ENCODE measurements at places on chromosomes 1 and 21.

DNA sequence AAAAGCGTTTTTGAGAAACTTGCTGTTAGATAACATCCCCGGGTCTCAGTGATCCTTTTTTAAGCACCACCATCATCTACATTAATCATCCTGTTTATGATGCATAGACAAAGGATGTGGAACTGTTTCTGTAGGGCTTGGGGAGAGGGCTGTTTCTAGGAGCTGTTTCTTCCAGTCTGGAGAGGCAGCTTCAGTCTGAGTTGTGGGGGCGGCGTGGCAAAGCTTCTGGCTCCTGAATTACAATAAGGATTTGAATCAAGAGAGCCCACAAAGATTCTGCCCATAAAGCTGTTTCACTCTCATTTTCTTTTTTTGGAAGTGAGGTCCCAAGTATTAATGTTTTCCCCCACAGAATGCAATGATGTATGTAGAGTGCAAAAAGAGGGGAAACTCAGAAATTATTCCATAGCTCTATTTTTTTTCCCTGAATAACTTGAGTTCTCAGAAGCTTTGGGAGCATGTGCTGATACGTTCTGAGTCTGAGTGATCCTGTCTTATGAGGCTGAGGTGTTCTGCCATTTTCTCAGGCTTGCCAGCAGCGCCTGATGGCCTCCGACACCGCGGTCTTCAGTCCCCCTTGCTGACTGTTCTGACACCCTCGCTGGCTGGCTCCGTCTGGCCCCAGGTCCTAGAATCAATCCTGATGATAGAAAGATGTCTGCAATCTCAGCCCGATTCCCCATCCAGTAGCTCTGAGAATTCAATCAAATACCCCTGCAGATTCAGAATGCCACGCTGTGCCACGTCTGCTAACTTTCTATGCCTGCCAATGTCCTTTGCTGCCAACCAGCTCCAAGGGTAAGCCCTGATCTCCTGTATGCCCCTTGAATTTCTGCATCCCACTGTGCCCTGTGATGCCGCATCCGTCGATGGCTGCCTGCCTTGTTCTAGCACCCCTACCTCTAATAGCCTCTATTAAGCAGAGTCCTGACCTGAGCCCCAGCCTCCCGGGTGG is 92.4 kb upstream of the AKT3 start:
- DNase-seq = no peak

GRCh38 chr1:82215056-82215852 is 414.5 kb downstream of the ADGRL2 start:
- DNase-seq = no peak

DNA sequence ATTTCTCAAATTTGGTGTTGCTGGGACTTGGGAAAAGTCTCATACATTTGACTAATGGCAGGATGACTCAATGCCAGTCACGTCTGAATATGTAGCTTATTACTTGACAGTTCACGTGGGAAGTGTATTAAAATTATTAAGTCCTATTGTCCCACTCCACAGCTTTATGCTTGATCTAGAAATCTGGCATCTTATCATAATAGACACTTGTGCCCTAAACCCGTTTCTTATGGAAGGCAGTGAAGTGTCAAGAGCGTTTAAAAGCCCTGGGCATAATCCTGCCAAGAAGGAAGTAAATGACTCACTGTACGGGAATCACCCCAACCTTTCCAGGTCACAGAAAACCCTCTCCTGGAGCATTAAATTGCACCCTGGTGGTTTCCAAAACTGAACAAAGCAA is 207.4 kb downstream of the APP start:
- DNase-seq = no peak

GRCh38 chr1:179745131-179745611 is 2.1 kb downstream of the FAM163A start:
- no peak for DNase-seq

DNA sequence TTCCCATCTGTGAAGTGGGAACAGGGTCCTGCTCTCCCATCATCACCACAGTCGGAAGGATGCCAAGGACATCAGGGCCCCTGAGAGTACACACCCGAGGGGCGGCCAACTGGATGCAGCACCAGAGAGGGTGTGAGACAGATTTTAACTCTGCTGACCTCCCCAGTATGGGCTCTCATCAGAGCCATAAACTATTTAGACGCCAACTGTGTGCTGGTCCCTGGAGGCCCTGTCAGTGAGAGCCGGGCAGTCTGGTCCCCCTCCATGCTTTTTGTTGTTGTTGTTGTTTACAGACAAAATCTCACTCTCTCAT is 1.7 kb downstream of the FGR start:
- no peak for DNase-seq

DNA sequence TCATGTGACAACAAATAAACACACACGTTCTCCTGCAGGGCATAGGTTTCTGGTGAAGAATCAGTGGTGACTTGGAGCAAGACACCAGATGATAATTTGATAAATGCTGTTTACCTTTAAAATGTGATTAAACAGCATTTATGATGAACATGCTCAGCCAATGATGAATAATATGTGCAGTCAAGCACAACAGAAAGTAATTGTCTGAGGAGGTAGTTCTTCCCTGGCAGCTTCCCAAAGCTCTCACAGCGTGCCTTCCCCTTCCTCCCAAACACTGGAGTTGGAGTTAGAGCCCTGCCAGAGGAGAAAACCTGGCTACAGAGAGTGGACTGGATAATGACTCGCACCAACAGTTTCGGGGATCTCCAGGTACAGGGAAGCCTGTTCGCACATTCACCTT is 463.5 kb downstream of the SMYD3 start:
- peak; percentile 38 for DNase-seq

DNA sequence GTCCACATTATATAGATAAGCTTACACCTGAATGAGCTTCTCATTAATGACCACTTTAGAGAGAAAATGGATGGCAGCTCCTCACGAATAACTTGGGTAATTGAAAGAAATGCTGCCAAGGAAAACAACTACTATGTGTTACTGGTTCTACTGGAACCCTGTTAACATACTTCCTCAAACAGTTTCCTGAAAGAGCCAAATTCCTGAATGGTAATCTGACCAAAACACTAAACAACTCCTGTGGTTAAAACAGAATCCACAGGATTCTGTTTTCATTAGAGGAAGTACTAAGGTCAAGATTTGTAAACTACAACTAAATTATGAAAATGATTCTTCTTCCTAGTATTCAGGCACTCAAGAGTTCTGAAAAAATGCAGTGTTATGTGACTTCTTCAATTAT is 107.2 kb downstream of the DNM3 start:
- DNase-seq = no peak

DNA sequence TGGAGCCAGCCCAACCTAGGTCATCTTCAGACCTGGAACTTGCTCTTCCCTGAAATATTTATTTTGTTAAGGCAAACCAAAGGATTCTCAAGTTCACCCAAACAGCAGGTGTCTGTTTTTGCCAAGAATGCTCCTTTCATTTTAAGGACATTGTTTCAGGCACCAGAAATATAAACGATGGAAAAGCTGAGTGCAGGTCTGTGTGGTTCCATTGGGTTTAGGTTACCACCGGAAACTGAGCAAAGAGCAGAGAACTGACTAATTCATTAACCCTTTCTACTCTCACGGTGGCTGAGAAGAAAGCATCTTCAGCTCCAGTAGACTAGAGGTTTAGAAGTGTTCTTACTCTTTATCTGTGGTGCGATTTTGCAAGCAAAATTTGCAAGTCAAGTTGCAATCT is 38.0 kb upstream of the ZC3H11B start:
- DNase-seq = no peak

GRCh38 chr1:192521734-192522133 is 53.8 kb upstream of the RGS1 start:
- DNase-seq = no peak

DNA sequence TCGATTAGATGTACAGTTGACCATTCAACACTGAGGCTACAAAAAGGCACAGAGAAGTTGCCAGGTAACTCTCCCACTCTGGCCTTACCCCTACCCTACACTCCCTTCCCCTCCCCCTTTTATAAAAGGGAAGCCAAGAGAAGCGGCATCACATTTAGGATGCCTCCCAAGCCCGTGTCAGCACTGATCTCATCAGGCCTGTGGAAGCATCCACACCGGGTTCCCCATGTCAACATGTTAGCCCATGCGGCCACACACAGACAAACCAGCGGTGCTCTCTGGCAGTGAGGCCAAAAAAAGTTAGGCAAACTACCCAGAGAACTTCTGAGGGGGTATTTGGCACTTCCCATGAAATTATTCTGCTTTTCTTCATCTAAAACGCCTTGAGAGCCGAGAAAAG is 29.9 kb downstream of the BCAR3 start:
- no peak for DNase-seq

DNA sequence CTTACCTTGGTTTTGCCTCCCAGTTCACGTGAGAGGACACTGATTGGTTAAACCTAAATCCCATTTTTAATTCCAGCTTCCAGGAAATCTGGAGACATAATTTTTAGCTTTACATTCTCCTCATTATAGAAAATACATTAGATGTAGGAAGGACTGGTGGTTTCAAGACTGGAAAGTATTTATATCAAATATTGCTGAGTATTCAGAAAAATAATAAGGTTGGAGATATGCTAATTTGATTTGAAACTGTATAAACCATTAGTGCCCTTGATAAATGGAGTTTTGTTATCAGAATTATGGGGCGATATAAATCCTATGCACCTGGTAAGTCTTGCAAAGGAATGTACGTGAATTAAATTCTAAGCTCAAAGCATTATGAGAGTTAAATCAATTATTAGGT is 218.0 kb upstream of the ADGRL4 start:
- no peak for DNase-seq

- DNase-seq = no peak
Measured at GRCh38 chr1:119569095-119569494, 62.1 kb downstream of the HSD3B1 start.

DNA sequence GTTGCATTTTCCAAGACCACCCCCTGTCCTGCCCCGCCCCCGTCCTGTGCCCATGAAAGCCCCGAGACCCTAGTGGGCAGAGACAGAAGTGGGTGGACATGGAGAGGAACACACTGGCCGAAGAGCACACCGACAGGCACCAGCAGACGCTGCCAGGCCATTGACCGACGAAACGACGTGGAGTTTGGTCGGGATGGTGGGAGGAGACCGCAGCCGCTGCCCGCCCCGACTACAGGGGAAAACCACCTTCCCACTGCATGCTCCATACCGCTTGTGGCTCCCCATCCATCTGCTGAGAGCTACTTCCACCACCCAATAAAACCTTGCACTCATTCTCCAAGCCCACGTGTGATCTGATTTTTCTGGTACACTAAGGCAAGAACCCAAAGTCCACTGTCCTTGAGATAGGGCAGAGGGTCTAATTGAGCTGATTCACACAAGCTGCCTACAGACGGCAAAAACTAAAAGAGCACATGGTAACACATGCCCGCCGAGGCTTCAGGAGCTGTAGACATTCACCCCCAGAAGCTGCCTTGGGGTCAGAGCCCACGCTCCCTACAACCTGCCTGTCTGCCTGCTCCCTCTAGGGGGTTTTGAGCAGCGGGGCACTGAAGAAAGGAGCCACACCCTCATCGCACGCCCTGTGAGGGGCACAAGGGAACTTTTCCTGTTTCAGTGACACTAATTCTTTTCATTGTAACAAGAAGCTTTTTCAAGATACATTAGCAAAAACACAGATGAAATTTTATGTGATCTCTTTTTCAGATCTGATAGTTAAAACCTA is 81.2 kb upstream of the RAB3GAP2 start:
- DNase-seq = no peak

DNA sequence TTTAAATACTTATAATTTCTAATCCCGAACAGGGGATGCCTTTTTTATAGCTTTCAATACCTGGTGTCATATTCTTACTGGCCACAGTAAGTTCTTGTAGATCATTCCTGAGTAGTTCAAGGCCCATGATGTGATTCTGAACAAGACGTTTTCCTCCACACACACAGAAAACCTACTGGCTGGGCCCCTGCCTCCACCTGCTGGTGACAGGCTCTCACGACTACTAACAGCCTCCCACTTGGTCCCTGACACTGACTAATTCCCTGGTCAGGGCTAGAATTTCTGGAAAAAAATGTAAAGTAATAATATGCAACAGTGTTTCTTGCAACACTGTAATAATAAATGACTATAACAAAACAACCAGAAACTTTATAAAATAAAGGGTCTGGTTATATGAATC is 50.4 kb upstream of the RIPK4 start:
- DNase-seq = peak; percentile 54

GRCh38 chr1:91872559-91873081 is 13.3 kb downstream of the TGFBR3 start:
- DNase-seq = no peak

GRCh38 chr1:168083456-168084325 is 53.0 kb downstream of the GPR161 start:
- DNase-seq = no peak

DNA sequence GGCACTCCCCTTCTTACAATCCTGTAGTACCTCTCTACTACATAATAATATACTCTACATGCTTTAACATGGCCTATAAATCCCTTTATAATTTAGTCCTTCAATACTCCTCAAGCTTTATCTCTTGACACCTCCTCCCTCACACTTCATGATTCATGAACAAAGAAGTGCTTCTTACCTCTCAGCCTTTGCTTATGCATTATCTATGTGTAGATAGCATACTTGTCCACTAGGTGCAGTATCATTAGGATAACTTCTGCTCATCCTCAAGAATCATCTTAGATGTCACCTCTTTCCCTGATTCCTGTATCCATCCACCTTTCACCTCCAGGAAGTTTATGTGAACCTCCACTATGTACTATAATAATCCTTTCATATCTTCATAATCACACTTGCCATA is 74.4 kb downstream of the COL24A1 start:
- no peak for DNase-seq

GRCh38 chr1:46303872-46304326 is 401 bp downstream of the UQCRH start:
- no peak for DNase-seq

Data from NCI-H1092 (cell line).